CD8-positive, alpha-beta memory T cell (primary cell): ENCODE measurements at places on chromosomes 5 and 9. TPM values are rescaled to one million over a fixed set of nuclear protein-coding genes. Genes with fewer than 3 reads are reported as not detected.

The INSL6 gene
- not detected for polyA plus RNA-seq

The APC gene
- 23.0 TPM for polyA plus RNA-seq

The IFNA21 gene
- not detected for polyA plus RNA-seq

The TSSK1B gene
- polyA plus RNA-seq, result not detected

The C5orf52 gene
- not detected for polyA plus RNA-seq

The MINAR2 gene
- polyA plus RNA-seq, result not detected

The TICAM2 gene
- 0.29 TPM for polyA plus RNA-seq

The CENPK gene
- 27.3 TPM for polyA plus RNA-seq

DNA sequence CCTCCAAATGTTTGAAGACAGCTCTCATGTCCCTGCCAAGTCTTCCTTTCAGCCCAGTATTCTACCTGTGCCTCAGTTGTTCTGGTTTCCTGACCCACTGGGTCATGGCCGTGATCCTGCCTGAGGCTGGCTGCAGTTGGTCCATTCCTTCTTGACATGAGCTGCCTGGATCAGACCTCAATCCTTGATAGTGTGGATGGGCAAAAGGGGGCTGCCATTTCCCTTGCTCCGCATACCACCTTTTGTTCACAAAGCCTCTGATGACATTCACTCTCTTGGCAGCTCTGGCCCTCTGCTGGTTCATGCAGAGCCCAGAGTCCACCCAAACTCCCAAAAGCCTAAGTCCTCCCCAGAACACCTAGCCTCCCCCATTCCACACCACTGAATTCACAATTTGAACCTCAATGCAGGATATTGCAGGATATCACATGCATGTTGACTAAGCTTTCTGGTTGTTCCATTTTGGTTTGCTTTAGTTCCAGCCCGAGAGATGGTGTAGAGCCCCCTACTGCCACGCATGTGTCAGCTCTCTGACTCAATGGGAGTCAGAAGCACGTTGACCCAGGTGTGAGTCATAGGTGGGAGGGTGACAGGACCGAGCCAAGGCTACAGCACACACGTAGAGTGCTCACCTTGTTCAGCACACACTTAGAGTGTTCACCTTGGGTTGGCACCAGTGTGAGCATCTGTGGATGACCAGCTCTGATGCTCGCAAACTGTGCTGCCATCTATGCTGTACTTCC, 137.2 kb downstream of the MTX3 start:
- DNase-seq, result no peak

GRCh38 chr9:130017076-130017475, 25.9 kb downstream of the FNBP1 start:
- DNase-seq, result no peak

GRCh38 chr9:76561900-76562299, 102.9 kb downstream of the GCNT1 start:
- no peak for DNase-seq

- no peak for DNase-seq
Observed at GRCh38 chr5:107484281-107484680, 186.5 kb downstream of the EFNA5 start.

GRCh38 chr5:75659791-75660450, 48.7 kb downstream of the ANKDD1B start:
- no peak for DNase-seq

DNA sequence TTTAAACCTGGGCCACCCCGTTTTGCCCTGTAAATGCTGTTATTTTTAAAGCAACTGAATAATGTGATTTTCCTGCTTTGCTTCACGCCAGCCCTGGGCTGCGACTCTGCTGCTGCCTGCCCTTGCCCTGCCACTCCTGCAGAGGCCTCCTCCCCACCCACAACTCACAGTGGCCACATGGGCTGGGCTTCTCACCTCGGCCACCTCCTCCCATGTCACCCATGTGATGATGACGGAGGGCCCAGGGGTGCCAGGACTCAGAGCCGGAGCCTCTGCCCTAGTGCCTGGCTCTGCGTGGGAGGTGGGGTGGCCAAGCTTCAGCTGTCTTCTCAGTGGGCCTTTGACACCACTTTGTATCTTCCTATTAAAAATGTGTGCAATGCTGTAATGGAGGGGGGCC, 48.1 kb upstream of the NKD2 start:
- no peak for DNase-seq

- DNase-seq, result no peak
Observed at GRCh38 chr9:86349271-86349670, 4.9 kb downstream of the TUT7 start.

- no peak for DNase-seq
Observed at GRCh38 chr5:43676083-43676840, 73.3 kb downstream of the NNT start.
